ENCODE measurements at places on chromosomes 2 and 18.
A peak's percentile ranks its signal among the peaks of the same experiment; 100 is the strongest.

GRCh38 chr2:78065366-78065765, 543.2 kb upstream of the LRRTM4 start:
- DNase-seq = no peak

- DNase-seq = no peak
Measured at GRCh38 chr18:35736696-35737095, 155.2 kb downstream of the GALNT1 start.

- no peak for DNase-seq
Measured at GRCh38 chr2:219059725-219060682, 717 bp downstream of the IHH start.

GRCh38 chr18:75829091-75829490, 401.6 kb upstream of the SMIM21 start:
- no peak for DNase-seq

- DNase-seq = no peak
Measured at GRCh38 chr18:76407681-76408080, 87.4 kb downstream of the ZNF516 start.

GRCh38 chr2:105432749-105433148, 33.9 kb upstream of the FHL2 start:
- no peak for DNase-seq

GRCh38 chr2:161165266-161165665, 5.0 kb downstream of the TANK start:
- DNase-seq = peak; percentile 80

- no peak for DNase-seq
Measured at GRCh38 chr2:78984386-78984785, 41.1 kb upstream of the REG3G start.

DNA sequence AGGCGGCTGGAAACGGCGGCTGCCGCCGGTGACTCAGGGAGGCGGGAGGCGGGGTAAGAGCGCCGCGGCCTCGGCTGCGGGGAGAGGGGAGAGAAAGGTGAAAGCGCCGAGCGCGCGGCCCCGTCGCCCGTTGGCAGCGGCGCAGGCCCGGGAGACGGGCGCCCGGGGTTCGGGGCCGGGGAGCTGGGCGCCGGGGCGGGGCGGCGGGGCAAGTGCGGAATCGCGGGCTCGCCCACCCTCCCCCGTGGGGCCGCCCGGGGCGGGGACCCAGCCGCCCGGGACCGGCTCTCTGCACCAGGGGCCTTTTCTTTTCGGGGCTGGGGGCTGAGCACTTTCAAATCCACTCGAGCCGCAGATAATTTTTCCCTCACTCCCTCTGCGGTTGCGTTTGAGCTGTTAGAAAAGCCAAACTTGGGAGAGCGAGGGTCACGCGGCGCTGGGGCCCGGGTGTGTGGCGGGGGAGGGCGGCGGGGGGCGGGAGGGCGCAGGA, 266 bp downstream of the KDM3A start:
- DNase-seq = no peak

DNA sequence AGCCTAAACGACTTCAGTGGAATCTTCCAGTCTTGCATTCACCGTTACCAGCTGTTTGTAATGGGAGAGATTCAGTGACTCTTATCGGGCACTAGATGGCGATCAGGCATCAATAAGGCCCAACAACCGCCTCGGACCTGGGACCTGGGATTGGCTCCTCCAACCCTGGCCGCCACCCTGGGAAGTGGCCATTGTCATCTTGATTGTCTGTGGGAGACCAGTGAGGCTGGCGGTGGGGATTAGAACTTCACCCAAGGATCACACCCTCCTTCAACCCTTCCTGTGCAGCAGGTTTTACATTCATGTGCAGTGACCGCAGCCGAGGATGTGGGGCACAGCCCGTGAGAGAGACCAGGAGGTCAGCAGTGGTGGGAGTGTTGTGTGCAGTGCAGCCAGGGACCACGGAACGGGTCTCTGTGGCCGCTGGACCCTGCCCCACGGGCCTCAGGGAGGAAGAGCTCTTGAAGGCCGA, 85.3 kb downstream of the SPP2 start:
- peak; percentile 86 for DNase-seq

- no peak for DNase-seq
Measured at GRCh38 chr18:13625843-13626543, 100.4 kb downstream of the FAM210A start.

DNA sequence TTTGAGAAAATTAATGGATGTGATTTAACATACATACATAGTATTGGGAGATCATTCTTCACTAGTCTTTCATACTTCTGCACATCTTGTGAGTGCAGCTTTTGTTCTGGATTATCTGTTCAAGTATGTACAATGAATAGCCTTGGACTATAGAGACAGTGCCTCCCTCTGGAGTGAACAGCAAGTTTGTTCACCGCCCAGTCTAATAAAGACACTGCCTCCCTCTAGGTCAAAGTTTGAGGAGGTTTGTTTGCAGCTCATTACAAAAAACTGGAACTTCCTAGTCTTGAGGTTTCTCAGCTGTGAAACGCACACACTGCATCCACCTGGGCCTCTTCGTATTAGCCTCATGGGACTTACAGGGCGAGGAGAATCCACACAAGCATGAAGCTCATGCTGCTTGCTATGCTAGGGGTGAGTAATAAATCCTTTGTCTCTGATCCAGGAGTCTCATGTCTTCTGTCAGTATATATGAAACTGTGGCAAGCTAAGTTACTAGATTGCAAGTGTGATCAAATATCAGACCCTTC, 26.0 kb upstream of the LAPTM4A start:
- no peak for DNase-seq

DNA sequence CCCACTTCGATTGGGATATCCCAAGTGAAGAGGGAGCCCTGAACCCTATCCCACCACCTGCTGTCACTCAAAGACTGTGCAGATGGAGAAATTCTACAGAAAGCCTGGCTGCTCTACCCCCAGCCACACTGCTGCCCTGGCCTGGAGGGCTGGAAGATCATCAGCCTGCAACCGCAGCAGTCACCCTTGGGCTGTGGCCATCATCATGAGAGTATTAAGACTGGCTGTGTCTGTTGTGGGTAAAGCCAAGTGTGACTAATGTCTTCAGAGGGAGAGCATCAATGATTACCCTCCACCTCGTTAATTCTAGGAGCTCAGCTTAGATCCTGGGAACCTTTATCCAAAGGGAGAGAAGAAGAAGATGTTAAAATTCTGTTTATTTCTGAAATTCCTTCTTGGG, 221.5 kb downstream of the TFCP2L1 start:
- no peak for DNase-seq

- no peak for DNase-seq
Measured at GRCh38 chr2:36235882-36236281, 119.7 kb upstream of the CRIM1 start.

DNA sequence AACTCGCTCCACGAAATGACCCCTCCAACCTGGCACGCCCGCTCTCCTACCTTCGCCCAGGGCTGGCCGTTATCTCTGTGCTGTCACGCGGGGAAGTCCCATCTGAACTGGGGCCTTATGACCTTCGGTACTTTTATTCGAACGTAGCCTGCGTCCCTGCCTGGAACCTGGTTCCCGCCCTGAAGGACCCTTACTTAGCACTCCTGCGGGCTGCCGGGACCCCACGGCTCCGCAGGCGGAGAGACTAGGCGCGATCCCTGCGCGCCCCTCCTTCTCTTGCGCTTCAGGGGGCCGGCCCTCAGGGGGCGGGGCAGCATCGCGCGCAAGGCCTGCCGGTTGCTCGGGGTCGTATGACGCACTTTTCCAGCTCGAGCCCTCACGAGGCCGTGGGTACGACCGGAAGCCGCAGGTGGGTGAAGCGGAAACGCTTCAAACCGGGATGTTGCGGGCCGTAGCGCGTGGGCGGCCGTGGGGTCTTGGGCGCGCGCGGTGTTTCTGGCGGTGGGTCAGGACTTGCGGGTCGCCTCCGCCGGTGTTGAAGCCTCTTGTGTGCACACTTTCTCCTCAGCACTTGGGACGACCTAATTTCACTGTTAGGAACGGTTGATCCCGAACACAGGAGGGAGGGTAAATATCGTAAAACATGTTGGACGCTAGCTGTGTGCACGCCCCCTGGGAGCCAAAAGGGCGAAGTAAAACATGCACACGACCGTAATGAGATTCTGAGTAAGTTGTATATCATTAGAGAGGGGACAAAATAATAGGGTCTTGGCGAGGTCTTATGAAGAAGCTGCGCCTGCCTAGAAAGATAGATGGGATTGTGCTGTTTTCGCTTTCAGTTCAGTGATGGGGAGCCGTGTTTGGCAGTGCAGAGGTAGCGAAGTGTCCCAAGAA, at the start of the genes LIPT1 and TSGA10:
TSS of gene LIPT1 (plus strand) at position 325 of the 894 bp plus-strand sequence. CDS start 6,991 bp downstream, outside the sequence.
TSS of gene TSGA10 (minus strand) at position 300 of the 894 bp plus-strand sequence. CDS start 45,503 bp downstream, outside the sequence.
- DNase-seq = peak; percentile 88

DNA sequence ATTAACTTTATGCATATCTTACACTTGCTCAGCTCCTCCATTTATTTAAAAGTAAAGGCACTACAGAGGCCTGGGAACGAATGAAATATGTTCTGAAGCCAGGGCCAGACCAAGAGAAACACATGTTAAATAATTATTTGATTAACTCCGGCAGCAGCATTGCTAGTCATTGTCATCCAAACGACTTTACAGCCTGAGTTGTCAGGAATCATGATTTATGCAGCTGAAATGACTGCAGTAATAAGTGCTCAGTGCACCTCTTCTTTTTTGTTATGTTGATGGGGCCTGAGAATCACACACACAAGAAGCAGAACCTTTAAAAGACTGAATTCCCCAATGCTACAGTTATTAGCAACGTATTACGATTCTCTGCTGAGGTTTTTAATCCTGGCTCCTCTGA, 58.9 kb downstream of the EPHA4 start:
- DNase-seq = no peak

GRCh38 chr2:26636935-26637334, 4.2 kb downstream of the CIB4 start:
- DNase-seq = no peak

DNA sequence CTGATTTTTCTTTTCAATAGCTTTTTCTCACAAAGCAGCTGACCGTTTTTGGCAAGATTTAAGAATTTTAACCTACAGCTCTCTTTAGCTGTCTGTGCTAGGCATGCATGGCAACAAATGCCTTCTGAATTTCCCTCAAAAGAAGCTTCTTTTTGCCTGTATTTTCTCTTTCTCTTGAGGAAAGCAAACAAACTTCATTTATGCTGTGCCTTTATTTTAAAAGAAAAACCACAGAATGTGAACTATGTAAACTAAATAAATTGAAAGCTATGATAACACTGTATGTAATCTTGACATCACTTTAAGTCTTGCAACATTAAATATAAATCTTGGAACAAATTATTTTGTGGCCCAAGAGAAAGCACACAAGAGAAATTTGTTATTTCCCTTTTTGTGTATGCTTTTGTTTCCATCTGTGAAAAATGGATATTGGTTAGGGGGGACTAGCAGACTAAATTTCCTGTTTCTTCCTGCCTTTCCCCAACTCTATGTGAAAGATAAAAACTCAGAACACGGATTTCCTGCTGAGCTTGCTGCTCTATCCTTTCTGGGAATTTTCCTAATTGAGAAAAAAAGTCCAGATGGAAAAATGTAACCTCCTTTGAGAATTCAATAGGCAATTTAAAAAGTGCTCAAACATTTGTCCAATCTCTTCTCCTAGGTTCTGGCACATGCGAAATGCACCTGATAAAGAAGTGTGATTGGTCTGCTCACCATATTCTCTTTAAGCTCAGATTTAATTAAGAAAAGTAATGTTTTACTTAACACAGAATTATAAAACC, 20.9 kb upstream of the TFPI start:
- peak; percentile 54 for DNase-seq

DNA sequence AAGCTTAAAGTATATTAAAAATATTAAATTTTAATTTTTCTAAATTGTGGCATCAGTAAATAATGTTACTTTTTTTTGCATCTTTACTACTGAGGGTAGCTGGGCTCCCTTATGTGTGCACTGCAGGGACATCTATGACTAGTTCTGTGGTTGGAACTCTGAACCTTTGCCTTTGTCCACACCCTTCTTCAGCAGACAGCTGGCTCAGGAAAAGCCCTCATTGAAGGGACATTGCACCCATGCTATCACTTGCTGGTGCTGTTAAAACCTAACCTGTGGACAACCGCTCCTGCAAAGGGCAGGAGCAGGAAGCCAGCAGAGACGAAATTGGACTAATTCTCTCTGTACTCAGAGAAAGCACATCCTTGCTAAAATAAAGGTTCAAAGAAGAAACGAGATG, 30.1 kb downstream of the MOCOS start:
- DNase-seq = no peak

- DNase-seq = no peak
Measured at GRCh38 chr2:199797431-199798403, 53.3 kb downstream of the FTCDNL1 start.

GRCh38 chr2:70724366-70724765, 43.6 kb downstream of the ADD2 start:
- no peak for DNase-seq

DNA sequence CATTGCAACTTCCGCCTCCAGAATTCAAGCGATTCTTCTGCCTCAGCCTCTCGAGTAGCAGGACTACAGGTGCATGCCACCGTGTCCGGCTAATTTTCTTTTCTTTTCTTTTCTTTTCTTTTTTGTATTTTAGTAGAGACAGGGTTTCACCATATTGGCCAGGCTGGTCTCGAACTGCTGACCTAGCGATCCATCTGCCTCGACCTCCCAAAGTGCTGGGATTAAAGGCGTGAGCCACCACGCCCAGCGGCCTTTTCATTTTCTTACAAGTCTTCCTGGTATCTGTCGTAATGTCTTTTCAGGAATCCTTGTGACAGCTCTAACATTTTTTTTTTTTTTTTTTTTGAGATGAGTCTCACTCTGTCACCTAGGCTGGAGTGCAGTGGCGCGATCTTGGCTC, 66.4 kb upstream of the EDAR start:
- DNase-seq = no peak

- DNase-seq = no peak
Measured at GRCh38 chr2:11480406-11480805, 14.4 kb upstream of the E2F6 start.

DNA sequence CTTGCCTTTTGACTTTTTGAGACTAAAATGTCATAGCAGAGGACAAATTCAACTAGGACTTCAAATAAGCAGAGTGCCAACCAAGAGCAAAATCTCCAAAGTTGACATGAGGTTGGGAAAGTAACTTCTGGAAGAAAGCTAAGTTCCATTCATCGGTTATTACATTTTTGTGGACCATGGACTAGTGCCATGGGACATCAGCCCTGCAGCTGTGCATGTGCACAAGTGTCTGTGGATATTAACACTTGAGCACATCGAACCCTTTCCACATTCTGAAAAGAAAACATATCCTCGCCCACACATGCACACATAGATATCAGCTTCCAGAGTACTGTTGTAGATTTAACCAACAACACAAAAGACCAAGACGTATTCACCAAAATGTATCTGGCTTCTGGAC, 262.6 kb downstream of the NYAP2 start:
- DNase-seq = no peak

DNA sequence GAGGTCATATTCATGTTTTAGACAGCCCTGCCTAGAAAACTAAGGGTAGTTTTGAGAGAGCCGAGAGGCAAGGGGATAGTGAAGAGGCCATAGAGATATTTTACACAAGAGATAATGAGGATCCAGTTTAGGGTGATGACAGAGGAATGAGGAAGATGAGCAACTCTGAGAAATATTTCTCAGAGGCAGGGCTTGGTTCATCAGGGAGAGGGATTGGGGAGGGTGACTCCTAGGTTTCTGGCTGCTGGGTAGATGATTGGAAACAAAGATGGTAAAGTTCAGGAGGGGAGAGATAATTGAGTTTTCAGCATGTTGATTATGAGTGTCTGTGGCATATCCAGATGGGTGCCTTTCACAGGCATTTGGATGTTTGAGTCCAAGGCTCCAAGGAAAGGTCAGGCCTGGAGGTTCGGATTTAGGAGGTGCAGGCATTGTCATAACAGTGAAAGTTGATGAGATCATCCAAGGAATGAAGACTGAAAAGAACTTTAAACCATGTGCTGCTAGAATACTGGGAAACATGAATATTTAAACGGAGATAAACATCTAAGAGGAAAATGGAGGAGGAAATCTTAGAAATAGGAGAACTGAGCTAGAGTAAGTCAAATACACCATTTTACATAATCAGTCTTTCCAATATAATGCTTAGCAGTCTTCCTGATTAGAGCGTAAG, 7.4 kb downstream of the MYL12B start:
- peak; percentile 65 for DNase-seq

Data from HCEC 1CT (cell line).